NCI-H1436 (cell line): ENCODE measurements at places on chromosomes 5 and 9.

DNA sequence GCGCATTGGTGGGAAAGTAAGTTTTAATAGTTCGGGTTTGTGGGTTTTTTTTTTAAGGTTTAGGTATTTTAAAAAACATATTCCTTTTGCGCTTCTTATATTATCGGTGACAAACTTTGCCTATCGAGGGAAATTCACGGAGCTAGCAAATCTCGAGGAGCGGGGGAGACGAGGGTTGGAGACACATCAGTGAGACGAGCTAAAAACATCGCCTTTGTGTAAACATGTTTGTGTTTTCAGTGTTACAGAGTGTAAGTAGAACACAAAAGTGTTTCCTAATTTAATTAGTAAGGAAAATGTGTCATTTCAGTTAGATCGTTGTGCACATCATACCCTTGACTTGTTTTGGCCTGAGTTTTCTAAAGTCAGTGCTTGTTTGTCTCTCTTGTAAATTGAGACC is 945 bp downstream of the BTF3 start:
- no peak for DNase-seq

GRCh38 chr5:171288066-171288465 is 21.0 kb upstream of the TLX3 start:
- DNase-seq = no peak

DNA sequence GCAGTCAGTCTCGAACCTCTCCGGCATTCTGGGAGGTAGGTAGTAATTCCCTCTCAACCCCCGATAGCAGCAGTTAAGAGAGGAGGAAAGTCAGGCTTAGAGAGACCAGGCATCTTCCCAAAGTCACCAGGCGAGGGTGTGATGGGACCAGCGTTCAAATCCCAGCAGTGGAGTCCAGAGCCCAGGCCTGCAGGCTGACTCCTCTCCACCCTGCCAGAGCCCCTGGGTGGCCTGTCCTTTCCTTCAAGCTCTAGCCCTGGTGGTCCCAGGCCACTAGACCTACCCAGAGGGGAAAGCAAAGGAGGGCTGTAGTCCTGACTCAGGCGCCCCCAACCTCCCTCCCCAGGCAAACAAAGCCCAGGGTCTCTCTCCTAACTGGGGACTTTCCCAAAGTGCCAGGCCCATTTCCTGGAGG is 4.2 kb upstream of the NR5A1 start:
- DNase-seq = no peak

DNA sequence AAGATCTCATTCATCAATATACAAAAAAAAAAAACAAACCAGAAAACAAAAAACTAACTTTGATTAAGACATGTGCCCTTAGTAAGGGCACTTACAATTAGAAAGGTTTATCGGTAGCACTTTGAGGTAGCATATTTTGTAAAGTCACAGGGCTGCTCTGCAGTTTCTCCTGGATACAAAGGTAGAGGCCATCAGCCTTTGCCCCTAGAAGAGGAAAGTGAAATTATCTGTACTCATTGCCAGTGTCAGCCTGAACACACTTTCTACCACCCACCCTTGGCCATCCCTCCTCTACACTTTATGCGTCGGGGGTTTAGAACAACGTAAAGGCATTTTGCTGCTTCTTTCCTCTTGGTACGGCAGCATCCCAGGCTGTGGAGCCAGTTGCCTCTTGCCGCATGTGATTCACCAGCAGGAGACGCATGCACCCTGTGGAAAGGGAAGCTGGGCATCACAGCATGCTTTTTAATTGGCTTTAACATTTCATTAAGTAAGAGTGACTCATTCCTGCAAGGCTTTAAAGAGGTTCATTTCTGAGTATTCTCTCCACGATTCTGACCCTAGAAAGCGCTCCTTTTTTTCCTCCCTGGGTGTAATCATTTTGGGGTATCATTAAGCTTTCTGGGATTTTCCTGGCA is 84.6 kb downstream of the CEMIP2 start:
- DNase-seq = no peak

GRCh38 chr9:38284039-38284575 is 108.4 kb upstream of the ALDH1B1 start:
- no peak for DNase-seq

GRCh38 chr5:36530215-36530614 is 76.2 kb upstream of the SLC1A3 start:
- DNase-seq = no peak

- no peak for DNase-seq
Measured at GRCh38 chr9:29838491-29839020, 2265.3 kb upstream of the C9orf72 start.

GRCh38 chr5:172782169-172783039 is 11.4 kb upstream of the DUSP1 start:
- DNase-seq = no peak

GRCh38 chr5:41951224-41951623 is 26.1 kb downstream of the FBXO4 start:
- DNase-seq = no peak

DNA sequence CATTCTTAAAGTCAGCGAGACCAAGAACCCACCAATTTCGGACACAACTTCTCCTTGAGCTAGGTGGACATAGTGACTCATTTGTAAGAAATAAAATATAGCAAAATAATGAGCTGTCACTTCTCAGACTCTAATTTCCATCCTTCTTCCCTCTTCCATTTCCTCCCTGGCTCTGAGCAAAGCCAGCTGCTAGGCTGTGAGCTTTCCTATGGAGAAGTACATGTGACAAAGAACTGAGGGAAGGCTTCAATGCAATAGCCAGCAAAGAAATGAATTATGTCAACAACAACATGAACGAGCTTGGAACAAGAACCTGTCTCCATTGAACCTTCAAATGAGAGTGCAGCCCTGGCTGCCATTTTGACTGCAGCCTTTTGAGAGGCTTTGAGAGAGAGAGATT is 25.9 kb upstream of the SELENOP start:
- DNase-seq = no peak

DNA sequence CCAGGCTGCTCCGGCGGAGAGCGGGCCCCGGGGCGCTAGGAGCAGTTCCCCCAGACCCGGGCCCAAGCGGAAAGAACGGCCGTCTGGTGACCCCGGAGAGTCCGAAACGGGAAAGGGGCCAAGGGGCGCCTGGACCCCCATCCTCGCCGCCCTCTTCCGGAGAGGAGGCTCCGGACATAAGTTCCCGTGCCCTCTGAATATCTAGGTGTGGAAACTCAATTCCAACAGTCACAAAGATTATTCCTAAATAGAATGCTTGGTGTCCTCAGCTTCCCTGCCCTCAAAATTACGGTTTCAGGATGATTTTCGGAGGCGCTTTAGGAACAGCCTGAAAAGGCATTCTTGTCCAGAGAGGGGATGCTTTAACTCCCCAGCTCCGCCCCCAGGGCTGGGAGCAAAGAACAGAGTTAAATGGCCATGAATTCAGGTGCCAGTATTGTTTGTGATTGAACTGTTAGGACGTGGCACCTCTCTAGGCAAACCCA is 681 bp upstream of the LHFPL2 start:
- no peak for DNase-seq

- DNase-seq = no peak
Measured at GRCh38 chr9:76603931-76604570, 145.1 kb downstream of the GCNT1 start.

GRCh38 chr5:177099422-177100093 is 12.8 kb downstream of the FGFR4 start:
- no peak for DNase-seq

DNA sequence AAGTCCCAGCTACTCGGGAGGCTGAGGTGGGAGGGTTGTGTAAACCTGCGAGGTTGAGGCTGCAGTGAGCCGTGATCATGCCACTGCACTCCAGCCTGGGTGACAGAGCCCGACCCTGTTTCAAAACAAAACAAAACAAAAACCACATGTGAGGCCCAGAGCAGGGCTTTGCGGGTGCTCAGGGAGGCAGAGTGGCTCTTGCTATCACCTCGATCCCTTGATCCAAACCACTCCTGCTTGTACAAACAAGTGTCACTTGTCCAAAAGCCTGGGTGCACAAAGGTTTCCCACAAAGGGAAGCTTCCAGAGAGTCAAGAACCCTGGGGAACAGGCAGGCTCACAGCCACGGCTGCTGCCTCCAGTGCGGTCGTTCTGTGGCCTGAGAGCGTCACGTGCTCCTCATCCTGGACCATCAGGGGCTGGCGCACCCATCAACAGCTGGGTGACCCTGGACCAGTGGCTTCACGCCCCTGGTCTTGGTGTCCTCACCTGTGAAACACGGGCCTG is 162.7 kb downstream of the C9orf50 start:
- DNase-seq = no peak

- DNase-seq = no peak
Measured at GRCh38 chr5:116583862-116584222, 9.2 kb upstream of the SEMA6A start.

- no peak for DNase-seq
Measured at GRCh38 chr9:28445211-28445610, 871.9 kb upstream of the C9orf72 start.

GRCh38 chr5:122292332-122292731 is 19.7 kb upstream of the SNCAIP start:
- DNase-seq = no peak

GRCh38 chr5:179194201-179194910 is 134.2 kb downstream of the ZNF354C start:
- DNase-seq = no peak

DNA sequence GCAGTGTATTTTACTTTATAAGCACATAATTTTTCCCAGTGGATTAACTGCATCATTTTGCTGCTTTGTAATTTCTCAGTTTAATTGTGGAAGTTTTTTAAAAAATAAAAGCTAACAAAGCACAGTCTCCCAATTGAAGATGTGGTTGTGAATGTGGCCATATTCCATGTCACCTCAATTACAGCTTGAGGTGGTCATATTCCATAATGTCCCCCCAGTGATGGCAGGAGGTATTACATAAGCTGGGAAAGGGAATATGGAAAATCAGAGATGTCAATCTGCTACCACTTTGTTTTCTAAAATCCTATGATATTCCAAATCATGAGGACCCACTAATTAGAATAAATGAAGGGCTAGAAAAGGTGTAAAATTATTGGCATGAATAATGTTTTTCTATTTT is 1672.0 kb upstream of the CDH9 start:
- DNase-seq = no peak

GRCh38 chr5:106521701-106522100 is 1149.0 kb downstream of the EFNA5 start:
- no peak for DNase-seq

GRCh38 chr5:57931807-57932206 is 449.2 kb upstream of the ACTBL2 start:
- DNase-seq = no peak

DNA sequence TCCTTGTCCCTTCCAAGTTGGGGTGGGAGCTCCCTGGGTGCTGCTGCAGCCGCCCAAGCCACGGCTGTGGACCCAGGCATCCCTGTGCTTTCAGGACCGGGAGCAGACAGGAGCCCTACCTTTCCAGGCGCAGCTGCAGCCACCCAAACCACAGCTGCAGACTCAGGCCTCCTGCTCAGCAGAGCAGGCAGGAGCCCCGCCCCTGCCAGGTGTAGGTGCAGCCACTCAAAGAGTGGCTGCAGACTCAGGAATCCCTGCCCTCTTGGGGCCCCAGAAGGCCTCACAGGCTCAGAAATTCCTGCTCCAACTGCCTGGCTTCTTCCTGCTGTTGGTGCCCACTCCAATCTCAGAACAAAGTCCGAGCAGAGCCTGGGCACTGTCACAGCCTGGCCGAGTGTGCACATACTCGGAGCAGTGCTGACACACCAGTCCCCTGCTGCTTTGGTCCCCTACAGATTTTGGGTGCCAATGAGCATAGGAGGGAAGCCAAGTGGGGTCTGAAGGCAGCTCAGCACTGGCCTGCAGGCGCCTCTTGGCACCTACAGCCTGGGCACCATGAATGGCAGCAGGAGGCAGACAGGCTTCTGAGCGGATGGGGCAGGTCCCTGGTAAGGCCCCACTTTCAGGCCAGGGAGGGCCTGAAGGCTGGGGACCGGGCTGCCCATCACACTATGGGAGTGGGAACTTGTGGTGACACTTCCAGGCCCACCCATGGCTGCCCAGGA is 6.0 kb upstream of the TESK1 start:
- DNase-seq = no peak

DNA sequence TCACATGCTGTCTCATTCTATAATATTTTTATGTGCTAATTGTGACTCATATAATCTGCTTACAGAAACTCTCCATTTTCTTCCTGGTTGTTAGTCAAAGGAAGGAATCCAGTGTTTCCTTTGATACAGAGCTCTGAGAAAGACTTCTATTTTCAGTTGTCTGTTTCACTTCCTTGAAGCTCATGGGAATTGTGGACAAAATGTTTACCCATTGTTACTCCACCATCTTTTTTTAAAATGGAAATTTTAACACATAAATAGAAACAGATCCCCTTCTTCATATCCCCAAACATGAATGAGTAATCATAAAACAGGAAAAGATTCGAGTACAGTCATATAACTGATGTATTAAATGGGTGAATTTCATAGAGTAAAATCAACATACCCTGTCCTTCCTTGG is 42.0 kb upstream of the KCNN2 start:
- no peak for DNase-seq

- no peak for DNase-seq
Measured at GRCh38 chr9:134566936-134567335, 74.7 kb upstream of the COL5A1 start.

- no peak for DNase-seq
Measured at GRCh38 chr9:11749396-11749795, 943.8 kb upstream of the TYRP1 start.

GRCh38 chr5:81785322-81785721 is 34.4 kb upstream of the SSBP2 start:
- no peak for DNase-seq

DNA sequence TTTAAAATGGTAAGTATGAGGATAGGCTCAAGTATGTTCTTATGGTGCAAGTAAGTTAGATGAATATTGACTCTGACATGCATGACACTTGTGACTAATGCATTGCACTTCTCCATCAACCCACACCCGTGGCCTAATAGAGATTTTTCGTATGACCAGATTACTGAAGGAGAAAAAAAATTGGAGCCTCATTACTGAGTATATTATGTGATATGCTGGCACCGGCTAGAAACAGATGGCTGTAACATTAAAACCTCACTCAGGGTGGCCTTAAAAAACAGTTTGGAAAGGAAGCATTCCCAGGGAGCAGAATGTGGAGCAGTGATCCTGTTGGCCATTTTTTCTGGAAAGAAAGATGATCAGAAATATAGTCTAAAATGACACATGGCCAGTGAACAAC is 766.4 kb downstream of the PRELID2 start:
- DNase-seq = no peak

GRCh38 chr9:25570802-25571201 is 107.4 kb downstream of the TUSC1 start:
- DNase-seq = no peak

DNA sequence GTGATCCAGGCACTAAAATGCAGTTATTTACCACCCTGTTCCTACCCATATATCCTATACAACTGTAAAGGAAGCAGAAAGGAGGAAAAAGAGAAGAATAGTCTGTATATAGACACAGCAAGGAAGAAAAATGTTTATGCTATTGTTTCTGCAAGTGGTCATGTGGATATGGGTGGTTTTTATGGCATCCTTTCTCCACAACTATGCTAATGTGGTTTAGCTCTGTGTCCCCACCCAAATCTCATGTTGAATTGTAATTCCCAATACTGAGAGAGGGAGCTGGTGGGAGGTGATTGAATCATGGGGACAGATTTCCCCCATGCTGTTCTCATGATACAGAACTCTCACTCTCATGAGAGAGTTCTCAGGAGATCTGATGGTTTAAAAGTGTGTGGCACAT is 439.8 kb downstream of the ZSWIM6 start:
- no peak for DNase-seq

GRCh38 chr9:123383512-123384170 is 27.6 kb downstream of the CRB2 start:
- DNase-seq = no peak

- no peak for DNase-seq
Measured at GRCh38 chr5:6488021-6488420, 39.4 kb downstream of the UBE2QL1 start.
